ENCODE measurements at places on chromosomes 6 and 20.
A peak's percentile ranks its signal among the peaks of the same experiment; 100 is the strongest.

DNA sequence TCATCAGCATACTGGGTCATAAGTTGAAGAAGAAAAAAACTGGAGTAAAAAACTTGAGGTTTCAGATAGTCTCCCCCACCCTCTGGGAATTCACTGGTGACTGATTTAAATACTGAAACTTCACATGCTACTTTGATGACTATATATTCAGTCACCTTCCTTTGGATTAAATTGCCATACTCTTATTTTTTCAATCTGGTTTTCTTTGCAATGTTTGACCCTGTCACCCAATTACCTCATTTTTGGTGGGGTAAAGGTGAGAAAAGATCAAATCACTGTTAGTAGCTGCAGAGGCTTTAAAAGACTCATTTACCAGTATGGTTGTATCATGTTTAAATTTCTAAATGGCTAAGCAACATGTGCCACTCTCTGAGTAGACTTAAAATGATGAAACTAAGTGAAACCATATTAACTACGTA lies 862.7 kb upstream of the FLRT3 start:
- no peak for DNase-seq

DNA sequence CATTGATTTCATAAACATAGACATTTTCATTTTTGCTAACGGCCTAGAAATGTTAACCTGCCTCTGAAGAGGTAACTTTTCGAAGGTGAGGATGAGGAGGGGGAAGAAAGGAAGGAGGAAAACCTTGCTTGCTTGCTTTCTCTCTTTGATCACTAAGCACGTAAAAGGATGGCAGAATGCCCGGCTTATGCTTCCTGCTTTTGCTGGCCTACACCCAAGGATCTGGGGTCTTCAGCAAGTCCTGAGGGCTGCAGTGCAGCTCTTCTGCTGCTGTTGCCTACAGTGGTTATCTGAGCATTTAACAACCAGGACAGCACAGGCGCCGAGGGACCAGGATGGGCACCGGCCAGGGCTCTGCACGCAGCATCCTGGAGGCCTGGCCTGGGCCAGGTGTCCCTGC lies 150.8 kb upstream of the TAB2 start:
- no peak for DNase-seq

DNA sequence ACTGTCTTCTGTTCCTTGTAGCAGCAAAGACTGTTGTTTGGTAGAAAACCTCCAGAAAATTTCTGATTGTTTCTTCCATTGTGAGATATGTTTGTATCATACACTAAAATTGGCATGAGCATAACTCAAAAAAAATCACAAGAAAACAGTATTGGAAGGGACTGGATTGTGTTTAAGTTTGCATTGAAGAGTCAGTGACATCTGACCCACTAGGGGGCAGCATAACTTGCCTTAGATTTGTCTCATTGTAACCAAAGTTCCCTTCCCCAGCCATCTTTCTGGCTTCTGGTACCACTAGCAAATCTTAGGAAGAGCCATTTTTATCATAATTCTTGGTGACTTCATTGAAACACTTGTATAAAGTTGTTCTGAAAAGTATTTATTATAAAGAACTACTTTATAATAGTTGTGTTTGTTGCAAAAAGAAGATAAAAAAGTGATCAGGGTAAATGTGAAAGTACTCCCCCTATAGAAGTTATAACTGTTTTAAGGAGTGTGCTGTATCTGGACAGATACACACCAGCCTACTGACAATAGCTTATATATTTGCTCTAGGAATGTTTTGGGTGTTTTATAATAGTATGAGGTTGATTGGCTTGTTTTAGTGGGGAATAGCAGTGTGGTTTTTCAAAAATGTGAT lies 7.7 kb downstream of the CSTF1 start:
- peak; percentile 75 for DNase-seq

GRCh38 chr20:34079818-34080217 lies 32.2 kb downstream of the EIF2S2 start:
- no peak for DNase-seq

DNA sequence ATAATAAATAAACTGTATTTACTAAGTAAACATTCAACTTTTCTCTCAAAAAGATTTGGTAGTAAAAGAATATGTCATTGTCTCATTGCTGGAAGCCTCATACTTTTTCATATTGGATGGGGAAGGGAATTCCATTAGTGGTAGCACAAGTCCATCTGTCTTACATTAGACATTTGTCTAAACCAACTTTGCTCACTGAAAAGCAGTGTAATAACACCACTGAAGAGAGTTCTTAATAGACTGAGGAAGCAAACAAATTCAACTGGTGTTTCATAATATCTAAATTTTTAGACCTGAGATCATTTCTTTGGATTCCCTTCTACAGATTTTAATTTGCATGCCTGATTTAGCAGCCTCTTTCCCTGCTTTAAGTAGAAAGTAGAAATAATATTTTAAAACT lies 62.7 kb downstream of the PLCB1 start:
- DNase-seq, result no peak

- no peak for DNase-seq
These were observed 3.1 kb downstream of the STXBP5 start for GRCh38 chr6:147207351-147207750.

GRCh38 chr6:21341910-21342309 lies 251.6 kb upstream of the SOX4 start:
- DNase-seq, result no peak

GRCh38 chr20:24781418-24781980 lies 167.6 kb upstream of the CST7 start:
- peak; percentile 42 for DNase-seq

DNA sequence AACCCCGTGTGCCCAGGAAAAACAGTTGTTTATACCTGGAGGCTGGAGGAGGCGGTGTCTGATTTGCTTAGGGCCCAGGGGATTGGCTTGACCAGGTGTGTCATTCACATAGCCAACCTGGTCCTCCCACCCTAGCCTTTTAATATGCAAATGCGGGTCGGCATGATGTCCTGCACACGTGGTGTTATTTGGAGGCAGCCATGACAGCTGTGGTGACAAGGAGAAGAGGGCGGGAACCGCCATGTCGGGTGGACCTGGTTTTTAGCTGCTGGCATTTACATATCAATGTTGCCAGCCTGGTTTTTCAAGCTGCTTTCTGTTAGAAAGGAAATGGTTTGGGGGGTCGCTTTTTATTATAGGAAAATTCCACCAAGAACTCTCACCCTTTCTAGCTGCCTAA lies 291.4 kb upstream of the QKI start:
- DNase-seq, result no peak

DNA sequence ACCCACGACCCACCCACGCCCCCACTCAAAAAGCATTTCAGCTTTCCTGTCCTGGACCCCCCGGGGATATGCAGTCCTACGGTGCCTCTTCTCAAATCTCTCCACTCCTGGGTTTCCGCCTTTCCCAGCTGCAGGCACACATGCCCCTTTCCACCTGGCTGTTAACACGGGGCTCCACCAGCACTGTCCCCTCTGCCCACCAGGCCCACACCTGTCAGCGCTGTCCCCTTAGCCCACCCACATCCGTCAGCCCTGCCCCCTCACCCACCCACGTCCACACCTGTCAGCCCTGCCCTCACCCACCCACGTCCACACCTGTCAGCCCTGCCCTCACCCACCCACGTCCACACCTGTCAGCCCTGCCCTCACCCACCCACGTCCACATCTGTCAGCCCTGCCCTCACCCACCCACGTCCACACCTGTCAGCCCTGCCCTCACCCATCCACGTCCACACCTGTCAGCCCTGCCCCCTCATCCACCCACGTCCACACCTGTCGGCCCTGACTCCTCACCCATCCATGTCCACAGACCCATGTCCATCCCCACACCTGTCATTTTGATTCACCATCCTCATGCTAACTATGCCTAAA lies 11.6 kb downstream of the RNASET2 start:
- DNase-seq, result no peak

DNA sequence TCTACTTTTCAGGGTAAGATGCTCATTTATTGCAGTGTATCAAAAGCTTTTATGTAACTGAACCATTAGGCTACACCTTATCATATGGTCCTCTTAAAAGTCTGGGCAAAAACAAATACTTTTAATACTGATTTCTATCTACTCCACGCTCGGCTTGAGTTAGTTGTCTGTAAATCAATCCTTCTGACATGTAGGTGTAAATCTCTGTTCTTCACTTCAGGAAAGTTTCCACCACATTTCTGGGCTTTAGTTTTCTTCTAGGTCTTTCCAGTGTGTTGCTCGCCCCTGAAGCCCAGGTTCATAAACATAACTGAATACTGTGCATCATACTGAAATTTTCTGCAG lies 89.2 kb upstream of the RNF217 start:
- DNase-seq, result no peak

DNA sequence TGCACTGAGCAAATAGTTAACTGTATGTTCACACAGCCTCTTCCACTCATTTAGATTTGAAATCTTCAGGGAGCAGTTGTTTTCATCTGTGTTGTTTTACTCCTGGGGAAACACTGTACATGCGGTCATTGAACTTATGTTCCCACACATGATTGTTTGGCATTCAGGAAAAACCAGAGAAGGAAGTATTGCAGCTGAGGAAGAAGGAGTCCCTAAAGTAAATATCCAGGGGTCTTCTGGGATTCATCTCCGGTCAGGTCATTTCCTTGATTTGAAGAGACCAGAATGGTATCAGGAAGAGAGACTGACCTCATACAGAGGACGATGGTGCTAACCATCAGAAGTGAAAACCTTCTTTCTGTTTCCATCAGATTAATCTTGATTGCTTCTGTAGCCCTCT lies 52.5 kb downstream of the DCBLD1 start:
- DNase-seq, result no peak

- DNase-seq, result no peak
These were observed 59.8 kb downstream of the FAM120B start for GRCh38 chr6:170366248-170366960.

DNA sequence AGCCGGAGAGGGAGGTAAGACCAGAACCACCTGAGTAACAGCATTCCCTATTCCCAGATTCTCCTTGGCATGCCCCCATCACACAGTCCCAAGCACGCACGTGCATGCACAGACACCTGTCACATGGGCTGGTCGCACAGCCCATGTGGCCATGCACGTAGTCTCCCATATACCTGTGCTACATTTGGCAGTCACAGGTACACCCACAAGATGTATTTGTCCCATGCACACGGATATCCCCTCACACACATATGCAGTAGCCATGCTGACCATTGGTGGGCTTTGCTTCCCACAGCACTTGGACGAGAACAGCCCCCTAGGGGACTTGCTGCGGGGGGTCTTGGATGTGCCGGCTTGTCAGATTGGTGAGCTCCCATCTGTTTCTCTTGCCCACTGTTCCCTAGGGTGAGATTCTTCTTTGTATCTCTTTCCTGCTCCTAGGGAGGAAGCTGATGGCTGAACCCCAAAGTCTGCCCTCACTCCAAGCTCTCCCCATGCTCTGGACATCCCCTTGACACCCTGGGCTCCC lies 31.9 kb downstream of the PLCG1 start:
- DNase-seq, result no peak

DNA sequence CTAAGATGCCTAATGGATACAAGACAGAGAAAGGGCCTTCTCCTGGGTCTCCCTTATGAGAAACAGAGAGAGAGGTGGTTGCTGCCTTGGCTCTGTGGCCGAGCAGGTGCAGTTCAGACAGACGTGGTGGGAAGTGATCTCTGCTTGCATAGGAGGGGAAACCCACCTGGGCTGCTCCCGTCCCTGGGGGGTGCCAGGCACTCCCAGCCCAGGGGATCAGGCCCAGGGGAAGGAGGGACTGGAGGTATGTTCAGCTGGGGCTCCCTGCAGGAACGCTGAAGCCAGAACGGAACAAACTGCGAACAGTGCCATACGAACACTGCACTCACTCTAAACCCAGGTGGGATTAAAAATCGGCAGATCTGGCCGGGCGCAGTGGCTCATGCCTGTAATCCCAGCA lies 35.7 kb upstream of the OVOL2 start:
- no peak for DNase-seq

DNA sequence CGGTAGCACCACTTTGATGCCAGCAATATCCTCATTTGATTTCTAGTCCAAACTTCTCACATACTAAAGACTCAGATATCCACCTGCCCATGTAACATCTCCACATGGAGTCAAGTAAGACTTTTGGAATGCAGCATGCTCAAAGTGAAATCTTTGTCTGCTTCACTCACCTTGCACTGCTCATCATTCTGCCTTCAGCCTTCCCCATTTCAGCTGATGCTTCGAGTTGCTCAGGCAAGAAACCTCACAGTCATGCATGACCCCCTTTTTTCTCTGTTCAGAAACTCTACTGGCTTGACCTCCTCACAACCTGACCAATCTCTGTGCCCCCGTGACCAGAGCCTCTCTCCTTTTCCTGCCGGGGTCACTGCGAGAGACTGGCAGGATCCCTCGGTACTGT lies 41.0 kb upstream of the KIF25 start:
- DNase-seq, result no peak

- no peak for DNase-seq
These were observed 1207.2 kb upstream of the CITED2 start for GRCh38 chr6:140581601-140582000.

GRCh38 chr20:49505518-49505917 lies 23.1 kb upstream of the KCNB1 start:
- no peak for DNase-seq

GRCh38 chr6:31558631-31559500 lies 11.5 kb downstream of the NFKBIL1 start:
- DNase-seq, result peak; percentile 64

Measured in NAMALWA (cell line).